ENCODE measurements at places on chromosomes 12 and 14.

GRCh38 chr12:27291862-27292261, 40.8 kb upstream of the BMAL2 start:
- no peak for DNase-seq

GRCh38 chr12:106801830-106802533, 27.5 kb downstream of the RIC8B start:
- no peak for DNase-seq

GRCh38 chr12:123951467-123951866, 21.2 kb downstream of the CCDC92 start:
- no peak for DNase-seq

DNA sequence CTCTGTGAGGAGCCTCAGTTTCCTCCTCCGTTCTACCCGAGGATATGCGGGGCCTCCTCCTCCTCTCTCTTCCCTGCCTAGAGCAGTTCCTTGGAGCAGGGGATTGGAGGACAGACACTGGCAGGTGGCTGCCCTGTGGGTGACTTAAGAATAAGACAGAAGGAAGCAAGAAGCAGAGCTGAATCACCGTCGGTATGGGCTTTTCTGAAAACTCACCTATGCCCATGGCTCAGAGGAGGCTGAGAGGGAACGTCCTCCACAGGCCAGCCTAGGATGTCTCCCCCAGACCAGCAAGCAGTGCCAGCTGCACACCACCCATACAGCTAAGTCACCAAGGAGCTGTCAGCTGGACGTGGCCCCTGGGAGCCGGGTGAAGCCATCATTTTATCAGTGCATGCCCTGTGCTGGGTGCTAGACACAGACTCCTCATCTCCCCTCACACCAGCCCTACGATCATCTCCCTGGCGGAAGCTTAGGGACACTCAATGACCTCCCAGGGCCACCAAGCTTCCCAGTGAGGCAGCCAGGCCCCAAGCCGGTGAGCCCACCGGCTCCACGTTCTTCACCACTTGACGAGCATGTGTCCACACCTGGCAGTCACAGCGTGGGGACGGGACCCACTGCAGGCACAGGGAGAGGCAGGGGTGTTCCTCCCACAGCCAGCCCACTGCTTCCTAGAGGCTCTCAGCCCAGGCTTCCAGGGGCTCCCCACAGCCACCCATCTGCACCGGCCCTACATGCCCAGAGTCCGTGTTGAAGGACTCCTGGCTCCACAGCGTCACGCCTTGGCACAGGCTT, 21.4 kb downstream of the ITPK1 start:
- no peak for DNase-seq

- no peak for DNase-seq
These were observed 129.3 kb downstream of the ZFP36L1 start for GRCh38 chr14:68663385-68664076.

- no peak for DNase-seq
These were observed 332.9 kb downstream of the BCAT1 start for GRCh38 chr12:24615967-24616411.

DNA sequence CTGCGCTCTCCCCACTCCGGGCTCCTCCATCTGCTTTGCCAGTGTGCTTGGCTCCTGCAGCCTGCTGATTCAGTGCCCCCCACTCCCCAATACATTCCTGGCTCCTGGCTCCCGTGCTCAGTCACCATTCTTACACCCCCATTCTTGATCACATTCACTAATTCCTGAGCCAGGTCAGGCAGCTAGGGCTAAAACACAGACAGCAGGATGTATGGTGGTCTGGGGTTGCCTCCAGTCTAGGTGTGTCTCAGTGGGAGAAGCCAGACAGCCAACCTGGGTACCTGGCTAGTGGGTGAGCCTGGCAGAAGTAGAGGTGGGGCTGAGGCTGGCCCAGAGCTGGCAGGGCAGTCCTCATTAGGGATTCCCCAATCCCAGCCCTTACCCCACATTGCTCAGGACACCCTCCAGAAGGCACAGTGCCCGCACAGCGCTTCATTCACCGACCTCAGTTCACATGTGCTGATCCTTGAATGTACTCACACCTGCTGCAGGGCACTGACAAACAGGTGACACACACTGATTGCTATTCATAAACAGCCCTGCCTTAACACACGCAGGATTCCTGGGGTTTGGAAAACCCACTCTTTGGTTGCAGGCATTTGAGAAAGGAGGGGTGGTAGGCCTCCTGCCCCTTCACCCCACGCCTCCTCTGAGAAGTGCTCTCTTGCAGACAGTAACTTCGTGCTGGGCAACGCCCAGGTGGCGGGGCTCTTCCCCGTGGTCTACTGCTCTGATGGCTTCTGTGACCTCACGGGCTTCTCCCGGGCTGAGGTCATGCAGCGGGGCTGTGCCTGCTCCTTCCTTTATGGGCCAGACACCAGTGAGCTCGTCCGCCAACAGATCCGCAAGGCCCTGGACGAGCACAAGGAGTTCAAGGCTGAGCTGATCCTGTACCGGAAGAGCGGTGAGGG, 1.7 kb downstream of the KCNH3 start:
- DNase-seq = no peak

- DNase-seq = no peak
These were observed 126.7 kb upstream of the LGR5 start for GRCh38 chr12:71312768-71313403.

- DNase-seq = no peak
These were observed 26.1 kb downstream of the DTX1 start for GRCh38 chr12:113082486-113083148.

GRCh38 chr12:27566159-27566558, 42.2 kb downstream of the PPFIBP1 start:
- no peak for DNase-seq

- no peak for DNase-seq
These were observed 330.4 kb downstream of the MED13L start for GRCh38 chr12:115946867-115947695.

DNA sequence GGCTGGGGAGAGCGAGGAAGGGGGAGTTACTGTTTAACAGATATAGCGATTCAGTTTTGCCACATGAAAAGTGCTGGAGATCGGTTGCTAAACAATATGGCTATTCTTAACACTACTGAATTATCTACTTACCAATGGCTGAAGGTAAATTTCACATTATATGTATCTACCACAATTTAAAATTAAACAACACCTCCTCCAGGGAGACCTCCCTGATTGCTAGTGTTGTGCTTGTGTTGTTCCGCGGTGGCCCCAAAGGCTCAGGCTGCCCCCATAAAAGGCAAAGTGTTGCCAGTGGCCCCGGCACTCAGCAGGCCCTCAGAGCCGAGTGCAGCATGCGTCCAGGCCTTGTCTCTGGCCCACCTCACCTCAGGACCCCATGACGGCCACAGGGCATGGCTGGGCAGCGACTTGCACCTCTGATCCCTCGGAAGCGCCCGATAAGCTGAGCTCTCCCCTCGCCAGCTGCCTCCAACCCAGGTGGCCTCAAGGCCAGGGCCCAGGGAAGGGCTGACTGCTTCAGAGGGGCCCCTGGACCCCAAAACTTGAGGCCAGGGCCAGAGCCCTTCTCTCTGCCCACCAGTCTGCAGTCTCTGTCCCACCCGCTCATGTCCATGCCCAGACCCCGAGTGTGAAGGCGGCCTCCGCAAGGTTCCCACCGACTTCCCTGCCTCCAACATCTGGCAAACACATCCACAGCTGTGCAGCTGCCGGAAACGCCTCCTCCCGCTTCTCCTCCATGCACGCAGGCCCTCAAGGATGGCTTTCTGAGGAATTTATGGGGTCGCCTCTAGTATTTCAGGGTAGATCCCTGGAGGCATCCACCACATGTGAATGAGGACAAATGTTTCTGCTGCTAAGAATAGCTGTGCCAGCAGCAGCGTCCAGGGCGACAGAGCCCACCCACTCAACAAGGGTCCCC, 60.0 kb downstream of the NCOR2 start:
- no peak for DNase-seq

DNA sequence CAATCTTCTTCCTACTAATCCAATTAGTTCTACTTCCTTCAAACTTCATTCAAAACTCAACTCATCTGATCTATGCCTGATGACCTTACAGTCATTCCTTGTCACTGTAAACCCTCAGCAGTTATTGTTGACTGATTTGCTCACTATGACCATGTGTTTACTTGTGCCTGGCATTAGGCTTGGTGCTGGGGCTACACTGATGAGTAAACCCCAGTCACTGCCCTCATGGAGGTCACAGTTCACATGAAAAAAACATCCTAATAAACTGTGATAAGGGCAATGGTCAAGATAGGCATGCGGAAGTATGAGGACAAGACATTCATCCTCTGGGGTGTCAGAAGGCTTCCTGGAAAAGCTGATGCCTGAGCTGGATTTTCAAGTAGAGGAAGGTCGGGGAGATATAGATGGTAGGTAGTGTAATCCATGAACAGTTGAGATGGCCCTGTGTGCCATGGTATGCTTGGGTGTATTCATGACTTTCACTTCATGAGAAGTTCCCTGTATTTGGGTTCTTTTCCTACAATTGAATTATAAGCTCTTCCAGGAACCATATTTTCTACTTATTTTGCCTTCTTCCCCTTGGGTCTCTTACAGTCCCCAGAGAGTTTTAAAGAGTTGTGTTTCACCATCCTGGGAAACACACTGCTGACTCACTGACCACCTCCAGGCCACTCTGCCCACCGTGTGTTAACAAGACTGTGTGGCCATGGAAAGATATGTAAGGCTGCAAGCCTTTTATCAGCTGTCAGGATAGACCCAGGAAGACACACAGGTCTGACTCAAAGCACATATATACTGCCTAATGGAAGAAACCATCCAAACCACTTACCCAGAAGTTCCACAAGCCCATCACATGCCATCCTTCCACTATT, 38.7 kb upstream of the DUSP6 start:
- DNase-seq = no peak
